ENCODE measurements at places on chromosomes 1 and 21.

DNA sequence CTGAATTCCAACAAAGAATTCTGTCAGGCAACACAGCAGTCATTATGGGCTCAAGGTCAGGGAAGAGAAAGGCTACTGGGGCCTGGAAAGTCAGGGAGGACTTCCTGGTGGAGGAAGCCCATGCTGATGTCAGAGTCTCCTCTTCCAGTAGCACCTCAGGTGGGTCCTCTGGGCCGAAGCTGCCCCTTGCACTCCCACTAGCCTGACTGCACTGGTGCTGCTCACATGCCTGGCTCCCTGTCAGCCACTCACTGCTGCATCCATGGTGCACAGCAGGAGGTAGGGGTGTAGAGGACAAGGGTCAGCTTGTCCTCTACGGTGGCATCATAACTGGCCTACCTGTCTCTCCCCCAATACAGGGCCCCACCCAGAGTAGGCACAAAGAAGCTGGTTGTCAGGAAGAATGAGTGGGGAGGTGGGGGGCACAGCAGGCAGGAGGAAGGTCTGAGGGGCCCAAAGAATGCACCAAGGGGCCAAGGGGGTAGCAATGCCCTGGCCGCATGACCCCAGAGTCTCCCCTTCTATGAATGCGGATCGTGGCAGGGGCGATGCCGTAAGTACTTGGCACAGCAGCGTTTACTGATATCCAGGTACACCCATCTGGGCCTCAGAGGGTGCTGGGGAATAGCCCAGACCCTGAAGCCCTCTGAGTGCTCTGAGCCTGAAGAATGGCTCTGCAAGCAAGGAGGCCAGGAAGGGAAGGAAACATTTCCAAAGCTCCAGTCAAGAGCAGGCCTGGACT lies 80.3 kb downstream of the GLIS1 start:
- DNase-seq, result no peak

DNA sequence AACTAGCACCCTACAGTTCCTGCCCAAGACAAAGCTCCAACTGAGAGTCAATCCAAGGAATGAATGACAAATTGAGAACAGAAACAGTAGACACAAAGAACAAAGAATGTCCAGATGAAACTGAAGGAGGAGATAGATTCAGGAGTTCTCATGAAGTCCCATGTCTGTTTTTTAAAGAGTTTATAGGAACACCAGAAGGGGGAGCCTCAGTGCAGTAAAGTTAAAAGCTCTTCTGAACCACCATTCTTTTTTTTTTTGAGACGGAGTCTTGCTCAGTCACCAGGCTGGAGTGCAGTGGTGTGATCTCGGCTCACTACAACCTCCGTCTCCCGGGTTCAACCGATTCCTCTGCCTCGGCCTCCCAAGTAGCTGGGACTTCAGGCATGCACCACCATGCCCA lies 323.6 kb downstream of the MRPL39 start:
- DNase-seq, result peak; percentile 46

GRCh38 chr1:94646786-94647555 lies 105.4 kb upstream of the F3 start:
- DNase-seq, result peak; percentile 85

DNA sequence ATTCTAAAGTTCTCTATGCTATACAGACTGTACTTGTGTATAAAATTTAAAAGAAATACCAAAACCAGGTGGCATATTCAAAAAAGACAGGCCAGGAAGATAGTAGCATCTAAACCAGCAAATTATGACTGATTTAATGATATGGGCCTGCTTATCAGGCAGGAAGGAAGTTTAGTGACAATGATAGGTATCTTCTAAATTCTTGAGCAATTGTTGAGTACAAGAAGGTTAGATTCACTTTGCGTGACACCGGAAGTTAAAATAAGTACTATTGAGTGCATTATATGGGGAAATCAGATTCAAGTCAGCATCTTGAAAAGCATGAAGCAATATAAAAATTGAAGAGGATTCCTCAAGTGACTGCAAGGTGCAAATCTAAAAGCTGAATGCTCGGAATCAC lies 186.8 kb upstream of the RGS18 start:
- no peak for DNase-seq

- no peak for DNase-seq
Measured at GRCh38 chr21:26036916-26037315, 133.7 kb downstream of the APP start.

DNA sequence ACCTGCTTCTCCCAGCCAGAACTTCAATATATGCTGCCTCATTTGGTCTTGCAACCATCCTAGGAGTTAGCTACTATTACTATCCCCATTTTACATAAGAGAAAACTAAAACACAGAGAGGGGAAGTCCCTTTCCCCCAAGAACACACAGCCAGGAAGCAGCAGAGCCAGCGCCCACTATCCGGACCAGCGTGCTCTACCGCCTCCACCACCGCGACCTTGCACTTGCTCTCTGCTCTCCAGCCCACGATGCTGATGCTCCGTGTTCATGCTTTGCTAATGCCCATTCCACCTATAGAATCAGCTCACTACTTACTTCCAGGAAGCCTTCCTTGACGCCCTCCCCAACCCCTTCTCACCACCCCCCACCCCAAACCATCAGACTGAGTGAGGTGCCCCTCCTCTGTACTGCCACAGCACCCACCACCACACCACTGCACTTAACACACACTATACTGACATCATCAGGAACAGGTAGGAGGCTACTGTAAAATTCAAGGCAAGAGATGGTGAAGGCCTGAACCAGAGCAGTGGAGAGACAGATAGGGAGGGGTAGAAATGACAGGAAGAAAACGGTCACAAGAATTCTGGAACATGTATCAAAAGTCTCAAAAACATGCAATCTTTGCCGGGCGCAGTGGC lies 9.4 kb downstream of the TMEM53 start:
- no peak for DNase-seq

- DNase-seq, result no peak
Measured at GRCh38 chr21:42532466-42533181, 19.0 kb downstream of the SLC37A1 start.

DNA sequence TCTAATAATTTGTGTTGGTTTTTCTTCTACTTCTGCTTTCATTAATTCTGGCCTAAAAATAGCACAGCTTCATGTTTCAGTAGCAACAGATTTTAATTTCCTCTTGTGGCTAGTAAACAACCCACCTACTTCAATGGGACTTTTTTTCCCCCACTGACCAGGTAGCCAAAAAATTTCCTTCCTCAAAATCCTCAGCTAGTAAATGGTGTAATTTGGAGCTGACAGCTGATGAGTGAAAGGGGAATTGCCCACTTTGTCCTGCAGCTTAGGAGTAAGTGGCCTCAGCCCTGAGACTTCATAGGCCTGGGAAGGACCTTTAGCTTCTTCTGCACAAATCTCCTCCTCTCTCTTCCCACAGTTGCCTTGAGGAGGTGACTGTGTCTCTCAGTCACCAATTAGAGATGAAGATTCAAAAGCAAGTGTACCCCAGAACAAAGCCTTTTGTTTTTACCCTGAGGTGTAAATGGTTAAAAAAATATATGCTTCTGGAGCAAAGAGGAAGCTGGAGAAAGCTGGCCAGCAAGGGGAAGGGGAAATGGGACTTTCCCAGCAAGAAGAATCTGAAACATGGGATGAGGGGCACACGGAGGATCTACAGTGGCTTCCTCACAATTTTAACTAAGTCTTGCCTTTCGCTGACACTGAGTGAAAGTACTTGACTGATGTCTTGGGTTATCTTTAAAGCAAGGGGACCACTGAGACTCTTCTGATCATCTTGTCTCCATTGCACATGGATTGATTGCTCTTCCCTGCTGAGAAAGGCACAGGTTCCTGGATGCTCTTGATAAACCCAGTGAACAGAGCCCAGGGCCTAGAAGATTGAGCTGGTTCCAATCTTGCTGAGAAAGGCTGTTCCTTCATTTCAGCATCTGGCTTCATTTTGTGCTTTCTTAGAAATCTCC lies 35.8 kb upstream of the VCAM1 start:
- DNase-seq, result no peak

GRCh38 chr1:2643414-2644077 lies 10.7 kb upstream of the MMEL1 start:
- DNase-seq, result no peak

DNA sequence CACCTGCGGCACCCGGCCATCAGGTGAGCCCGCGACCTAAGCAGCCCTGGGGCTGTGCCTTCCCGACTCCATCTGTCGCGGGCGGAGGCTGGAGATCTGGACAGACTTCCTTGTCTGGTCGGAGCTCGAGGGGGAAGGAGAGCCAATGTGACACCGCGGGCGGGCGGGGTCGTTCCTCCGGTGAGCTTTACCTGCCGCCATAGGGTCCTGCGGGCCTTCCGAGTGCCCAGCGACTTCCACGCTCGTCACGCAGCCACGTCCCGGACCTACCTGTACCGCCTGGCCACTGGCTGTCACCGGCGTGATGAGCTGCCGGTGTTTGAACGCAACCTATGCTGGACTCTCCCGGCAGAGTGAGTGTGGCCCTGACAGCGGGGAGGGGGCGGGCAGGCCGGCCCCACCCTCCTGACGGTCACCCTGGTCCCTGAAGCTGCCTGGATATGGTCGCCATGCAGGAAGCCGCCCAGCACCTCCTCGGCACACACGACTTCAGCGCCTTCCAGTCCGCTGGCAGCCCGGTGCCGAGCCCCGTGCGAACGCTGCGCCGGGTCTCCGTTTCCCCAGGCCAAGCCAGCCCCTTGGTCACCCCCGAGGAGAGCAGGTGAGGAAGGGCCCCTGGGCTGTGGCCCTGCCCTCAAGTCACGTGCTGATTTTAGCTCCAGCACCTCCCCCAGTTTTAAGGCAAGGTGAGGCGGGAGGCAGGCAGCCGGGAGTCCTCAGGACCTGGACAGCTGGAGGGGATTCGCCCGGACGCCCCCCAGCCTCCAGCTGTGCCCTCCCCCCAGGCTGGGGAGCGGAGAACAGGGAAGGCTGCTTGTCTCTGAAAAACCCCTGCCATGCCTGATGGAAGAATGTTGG lies 1.1 kb downstream of the PUSL1 start:
- no peak for DNase-seq

GRCh38 chr1:204574016-204574864 lies 58.0 kb downstream of the MDM4 start:
- DNase-seq, result no peak

GRCh38 chr1:76862447-76862846 lies 4.8 kb upstream of the ST6GALNAC5 start:
- peak; percentile 92 for DNase-seq

GRCh38 chr1:210489491-210489890 lies 160.8 kb downstream of the HHAT start:
- no peak for DNase-seq

- DNase-seq, result no peak
Measured at GRCh38 chr1:101748077-101748476, 248.6 kb downstream of the OLFM3 start.

- DNase-seq, result no peak
Measured at GRCh38 chr1:248748211-248748610, 7.3 kb downstream of the LYPD8 start.

DNA sequence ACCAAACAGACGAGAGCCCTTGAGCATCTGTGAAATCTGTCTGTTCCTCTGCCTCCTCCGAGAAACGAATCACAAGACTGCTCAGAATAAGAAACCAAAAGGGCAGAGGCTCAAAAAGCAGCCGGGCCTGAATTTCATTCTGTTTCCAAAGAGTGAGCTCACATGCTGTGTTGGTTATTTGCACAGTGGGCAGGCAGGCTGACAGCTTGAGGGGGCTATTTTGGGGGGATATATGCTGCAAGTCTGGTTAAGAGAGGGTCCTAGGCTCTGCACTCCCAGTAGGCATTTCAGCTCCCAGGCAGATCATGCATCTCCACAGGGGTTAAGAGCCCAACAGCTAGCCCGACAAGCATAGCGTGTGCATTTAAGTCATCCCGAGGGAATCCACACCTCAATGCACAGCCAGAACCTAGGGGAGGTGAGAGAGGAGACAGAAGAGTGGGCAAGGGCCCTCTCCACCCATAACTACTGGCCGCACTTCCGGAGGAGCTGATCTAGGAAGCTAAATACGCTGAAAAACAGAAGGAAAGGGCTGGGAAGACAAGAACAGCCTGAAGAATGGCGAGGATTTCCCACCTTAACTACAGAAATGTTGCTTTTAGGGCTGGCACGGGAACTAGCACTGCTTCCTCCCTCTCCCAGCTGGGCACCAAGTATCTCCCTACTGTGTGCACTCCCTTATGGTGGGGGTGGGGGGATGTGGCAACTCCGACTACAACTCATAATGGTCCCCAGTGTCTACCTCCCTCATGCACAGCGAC lies 3.7 kb downstream of the PGBD5 start:
- DNase-seq, result no peak

DNA sequence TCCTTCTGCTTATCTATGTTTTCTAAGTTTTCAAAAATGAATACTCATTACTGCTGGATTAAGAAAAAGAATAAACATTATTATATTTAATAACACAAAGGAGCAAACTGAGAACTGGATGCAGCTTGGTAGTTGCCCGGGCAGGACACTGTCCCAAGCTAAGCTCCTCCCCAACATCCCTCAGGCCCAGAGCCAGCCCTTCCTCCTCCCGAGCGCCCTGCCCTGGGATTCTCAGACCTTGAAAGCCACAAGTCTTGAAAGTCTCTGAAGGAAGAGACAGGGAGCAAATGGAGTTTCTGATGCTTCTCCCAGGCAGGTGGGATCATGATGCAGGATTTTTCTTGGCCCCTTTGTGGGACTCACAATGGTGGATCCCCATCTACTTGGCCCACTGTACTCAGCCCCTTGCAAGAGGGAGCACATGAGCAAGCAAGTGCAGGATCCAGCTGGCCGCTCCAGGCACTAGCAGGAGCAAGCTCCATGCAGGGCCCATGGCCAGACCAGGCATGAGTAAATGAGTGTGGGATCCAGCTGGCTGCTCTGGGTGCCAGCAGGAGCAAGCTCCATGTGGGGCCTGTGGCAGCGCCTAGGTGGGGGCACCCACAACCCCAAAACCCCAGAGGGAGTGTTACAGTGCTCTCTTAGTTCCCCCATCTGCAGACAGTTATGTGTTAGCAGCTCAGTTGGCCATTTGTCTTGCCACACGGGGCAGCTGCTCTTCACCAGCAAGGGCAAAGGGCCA lies 32.1 kb upstream of the RAB4A start:
- no peak for DNase-seq
